Kidney glomerular epithelial cell (primary cell): ENCODE measurements at places on chromosomes 5 and 9.

DNA sequence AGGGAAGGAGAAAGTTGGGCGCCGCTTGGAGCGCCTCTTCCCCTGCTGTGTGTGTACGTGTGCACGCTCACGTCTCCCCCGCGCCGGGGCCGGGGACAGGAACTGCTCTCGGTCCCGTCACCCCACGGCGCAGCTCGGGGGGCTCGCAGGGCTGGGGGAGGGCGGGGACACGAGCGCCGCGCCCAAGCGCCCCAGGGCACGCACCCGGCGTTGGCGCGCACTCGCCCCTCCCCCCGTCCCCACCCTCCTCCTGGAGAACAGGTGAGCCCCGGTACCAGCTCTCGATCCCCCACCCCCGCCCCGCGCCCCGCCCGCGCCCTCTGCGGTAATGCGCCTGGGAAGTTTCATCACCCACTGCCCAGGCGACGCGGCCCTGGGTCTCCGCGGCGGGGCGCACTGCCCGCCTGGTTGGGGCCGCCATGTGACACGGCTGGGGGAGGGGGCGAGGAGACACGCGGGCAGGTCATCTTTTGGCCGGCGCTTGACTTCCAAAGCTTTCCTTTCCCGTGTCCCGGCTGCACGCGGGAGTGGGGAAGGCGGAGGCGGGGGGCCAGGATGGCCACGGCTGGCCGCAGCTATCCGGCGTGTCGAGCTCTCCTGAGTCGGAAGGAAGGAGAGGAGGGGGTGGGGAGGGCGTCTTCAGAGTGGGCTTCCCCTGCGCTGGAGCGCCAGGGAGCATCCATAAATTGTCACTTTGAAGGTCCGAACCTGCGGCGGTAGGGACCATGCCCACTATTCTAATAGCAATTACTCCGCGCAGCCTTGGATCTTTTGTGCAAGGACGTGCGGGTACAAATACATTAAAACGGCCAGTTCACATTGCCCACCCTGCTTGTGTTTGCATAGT lies 1.5 kb upstream of the STC2 start:
- DNase-seq = no peak

DNA sequence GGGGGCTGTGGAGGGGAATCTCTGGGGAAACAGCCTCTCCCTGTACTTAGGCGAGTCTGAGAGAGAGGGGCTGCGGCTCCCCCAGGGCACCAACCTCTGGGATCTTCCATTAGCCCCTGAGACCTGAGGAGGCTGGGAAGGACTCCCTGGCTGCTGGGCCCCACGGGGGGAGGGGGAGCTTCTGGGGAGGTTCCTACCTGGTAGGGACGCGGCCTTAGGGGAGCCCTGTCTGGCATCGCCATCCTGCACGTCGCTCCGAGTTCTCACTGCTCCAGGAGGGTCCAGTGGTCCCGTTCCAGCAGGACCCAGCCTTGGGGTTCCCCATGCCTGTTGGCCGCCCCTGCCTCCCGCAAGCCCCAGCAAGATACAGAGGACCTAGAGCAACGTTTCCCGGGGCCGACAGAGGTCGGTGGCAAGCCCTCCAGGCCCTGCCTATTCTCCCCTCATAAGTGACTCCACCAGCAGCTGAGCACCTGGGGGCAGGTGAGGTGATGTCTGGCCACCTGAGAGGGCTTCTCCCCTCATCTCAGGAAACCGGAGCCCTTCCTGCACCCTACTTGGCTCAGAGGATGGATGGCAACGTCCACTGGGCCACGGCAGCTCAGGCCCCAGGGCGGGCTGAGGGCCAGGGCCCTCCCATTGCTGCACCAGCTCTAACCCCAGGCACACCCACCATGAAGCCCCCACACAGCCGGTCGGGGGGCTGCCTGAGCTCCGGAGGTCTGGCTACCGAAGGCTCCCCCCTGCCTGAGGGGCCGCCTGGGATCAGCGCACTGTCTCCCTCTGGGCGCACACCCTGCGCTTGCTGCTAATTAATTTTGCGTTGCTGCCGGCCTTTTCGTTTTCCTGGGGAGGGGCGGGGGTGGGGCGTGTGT lies 22.5 kb downstream of the TPPP start:
- DNase-seq = no peak

GRCh38 chr9:121558473-121558872 lies 58.8 kb upstream of the GGTA1 start:
- no peak for DNase-seq

- DNase-seq = peak; percentile 37
These were observed 21.1 kb downstream of the TNPO1 start for GRCh38 chr5:72837524-72838096.

DNA sequence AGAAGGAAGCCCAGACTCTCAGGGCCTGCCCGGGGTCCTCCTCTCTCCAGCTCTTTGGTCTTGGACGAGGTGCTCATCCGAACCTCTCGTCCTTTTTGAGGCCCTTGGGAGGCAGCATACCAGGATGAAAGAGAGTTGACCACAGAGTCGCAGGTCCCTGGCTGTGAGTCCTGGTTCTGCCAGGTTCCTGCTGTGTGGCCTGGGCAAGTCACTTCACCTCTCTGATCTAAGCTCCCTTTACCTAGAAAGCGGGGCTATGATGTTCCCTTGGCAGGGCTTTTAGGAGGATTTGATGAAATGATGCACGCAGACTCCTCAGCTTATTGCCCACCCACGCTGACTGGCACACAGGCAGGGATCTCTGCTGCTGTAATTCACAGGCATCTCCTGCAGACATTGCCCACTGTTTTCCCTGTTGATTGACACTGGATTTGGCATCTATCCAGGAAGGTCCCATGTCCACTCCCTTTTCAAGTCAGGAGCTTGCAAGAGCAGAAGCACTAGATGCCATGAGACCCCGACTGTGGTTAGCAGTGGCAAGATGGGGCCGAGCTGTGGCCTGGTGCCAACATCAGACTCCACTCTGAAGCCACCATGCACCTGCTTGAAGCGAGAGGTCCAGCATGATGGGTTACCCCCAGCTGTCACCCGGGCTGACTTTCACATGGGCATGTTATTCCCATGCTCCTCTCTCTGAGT lies 71.5 kb downstream of the MACROH2A1 start:
- no peak for DNase-seq

DNA sequence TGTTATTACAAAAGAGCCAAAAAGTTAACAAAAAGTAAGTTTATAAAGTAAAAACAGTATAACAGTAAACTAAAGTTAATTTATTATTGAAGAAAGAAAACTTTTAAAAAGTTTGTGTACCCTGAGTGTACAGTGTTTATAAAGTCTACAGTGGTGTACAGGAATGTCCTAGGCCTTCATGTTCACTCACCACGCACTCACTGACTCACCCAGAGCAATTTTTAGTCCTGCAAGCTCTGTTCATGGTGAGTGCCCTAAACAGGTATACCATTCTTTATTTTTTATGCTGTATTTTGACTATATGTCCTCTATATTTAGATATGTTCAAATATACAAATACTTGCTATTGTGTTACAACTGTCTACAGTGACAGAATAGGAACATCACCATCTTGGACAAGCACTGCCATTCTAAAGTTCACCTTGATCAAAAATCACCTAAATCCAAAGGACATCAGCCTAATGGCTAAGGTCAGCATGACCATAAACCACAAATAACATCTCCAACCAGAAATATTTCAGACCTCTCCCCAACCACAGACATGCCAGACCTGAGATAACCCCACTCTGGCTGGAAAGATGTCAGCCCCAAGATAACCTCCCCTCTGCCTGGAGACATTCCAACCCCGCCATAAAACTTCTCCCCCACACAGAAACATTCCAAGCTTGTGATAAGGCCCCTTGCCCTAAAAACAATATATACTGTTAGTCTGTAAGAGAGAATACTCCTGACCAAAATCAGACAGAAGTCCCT lies 56.1 kb downstream of the AGXT2 start:
- peak; percentile 35 for DNase-seq

- DNase-seq = no peak
These were observed 96.3 kb downstream of the ZNF608 start for GRCh38 chr5:124650147-124650561.

DNA sequence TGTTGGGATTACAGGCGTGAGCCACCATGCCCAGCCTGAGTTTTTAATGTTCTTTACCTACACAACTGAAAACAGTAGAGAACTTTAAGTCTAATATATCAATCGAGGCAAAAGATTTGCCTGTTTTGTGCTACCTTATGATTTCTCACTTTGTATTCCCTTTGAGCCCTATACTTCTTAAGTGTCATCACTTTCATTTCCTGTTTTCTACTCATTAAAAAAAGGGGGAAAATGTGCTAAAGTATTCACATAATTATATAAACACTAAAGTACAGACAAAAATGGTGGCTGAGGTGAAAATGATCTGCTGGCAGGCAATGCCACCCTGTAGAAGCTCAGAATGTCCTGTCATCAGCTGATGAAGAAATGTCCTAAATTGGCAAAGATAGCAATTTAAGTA lies 23.6 kb downstream of the ATG10 start:
- DNase-seq = no peak

DNA sequence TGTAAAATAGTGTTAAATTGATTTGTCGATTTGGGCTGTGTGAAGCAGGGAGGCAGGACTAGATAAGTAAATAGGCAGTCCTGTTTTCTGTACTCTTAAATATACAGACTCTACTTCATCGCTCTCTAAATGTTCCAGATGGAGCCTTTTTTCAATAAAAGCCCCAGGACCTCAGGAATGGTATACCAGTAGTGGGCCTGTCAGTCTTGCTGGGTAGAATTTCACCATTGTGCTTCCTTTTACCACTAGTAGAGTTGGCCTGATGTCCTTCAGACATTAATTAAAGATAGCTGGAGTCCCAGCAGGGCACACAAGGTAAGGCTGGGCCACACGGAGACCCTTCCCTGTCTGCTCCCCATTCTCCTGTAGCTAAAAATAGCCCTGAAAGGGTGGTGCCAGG lies 6.0 kb downstream of the SNX18 start:
- DNase-seq = no peak

DNA sequence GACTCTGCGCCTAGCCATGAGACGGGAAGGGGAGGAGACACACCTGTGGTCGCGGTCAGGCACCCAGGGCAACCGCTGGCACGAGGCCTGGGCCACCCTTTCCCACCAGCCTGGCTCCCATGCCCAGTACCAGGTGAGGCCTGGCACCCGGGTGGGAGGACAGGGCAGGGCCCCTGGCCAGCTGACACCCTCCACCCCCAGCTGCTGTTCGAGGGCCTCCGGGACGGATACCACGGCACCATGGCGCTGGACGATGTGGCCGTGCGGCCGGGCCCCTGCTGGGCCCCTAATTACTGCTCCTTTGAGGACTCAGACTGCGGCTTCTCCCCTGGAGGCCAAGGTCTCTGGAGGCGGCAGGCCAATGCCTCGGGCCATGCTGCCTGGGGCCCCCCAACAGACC lies 5.0 kb downstream of the MAMDC4 start:
- DNase-seq = no peak

DNA sequence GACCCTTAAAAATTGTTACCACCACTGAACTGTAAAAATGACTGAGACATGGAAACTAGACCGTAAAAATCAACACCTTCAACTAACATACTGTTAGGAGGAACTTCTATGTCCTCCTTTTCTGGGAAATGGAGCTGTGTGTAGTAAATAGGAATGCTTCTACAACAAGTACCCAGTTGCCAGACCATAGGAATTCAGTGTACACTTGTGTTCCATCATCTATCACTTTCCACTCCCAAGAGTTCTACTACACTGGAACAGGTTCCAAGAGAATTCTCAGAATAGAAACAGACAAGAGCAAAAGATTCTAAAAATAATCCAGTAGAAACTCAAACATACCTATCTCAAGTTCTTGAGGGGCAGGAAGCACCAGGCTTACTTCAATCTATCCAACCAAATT lies 23.6 kb downstream of the UBAP2 start:
- DNase-seq = no peak

DNA sequence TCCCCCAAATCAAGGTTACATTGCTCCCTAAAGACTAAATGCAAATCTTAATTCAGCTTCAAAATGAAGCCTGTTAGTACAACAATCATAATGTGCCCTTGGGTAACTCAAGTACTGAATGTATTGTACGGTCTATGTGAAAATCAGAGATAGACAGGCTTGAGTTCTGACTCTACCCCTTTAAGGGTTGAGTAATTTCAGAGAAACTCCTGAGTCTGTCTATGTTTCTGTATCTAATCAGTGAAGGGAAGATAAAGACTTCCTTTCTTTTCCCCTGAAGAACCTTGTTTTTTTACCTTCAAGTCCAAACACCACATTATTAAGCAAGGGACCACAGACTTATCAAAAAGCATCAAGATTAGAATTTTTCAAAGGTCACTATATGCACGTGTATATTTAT lies 108.2 kb downstream of the MPDZ start:
- peak; percentile 44 for DNase-seq

GRCh38 chr5:2674456-2674855 lies 77.0 kb downstream of the IRX2 start:
- DNase-seq = no peak

DNA sequence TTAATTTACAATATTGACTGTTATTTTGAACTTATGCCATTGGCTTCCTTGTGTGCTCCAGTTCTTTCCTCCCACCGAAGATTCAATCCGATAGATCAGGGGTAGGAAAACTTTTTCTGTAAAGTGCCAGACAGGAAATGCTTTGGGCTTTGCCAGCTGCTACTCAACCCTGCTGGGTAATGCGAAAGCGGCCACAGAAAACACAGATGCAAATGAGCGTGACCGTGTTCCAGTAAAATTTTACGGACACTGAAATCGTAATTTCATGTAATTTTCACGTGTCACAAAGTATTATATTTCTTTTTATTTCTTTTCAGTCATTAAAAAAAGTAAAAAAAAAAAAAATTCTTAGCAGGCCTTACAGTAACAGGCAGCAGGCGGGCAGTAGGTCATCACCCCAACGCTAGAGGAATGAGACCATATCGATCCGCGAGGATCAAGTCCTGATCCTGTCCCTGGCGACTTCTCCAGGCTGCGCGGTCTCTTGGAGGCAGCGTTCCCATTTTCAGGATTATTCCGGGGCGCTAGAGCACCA lies 599 bp downstream of the NMRK1 start:
- peak; percentile 40 for DNase-seq

- DNase-seq = no peak
These were observed 1.0 kb downstream of the FAM221B start for GRCh38 chr9:35827486-35827885.

DNA sequence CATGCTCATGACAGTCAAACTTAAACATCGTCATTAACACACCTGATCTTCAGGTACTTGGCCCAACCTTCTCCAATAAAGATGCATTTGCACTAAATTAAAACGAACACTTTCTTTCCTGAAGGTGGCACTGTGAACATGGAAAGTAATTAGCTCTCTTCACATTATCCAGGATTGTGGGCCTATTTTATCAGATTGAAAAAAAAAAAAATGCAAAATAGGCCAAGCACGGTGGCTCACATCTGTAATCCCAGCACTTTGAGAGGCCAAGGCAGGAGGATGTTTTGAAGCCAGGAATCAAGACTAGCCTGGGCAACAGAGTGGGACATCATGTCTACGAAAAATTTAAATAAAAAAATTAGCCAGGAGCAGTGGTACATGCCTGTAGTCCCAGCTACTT lies 14.4 kb upstream of the CDC20B start:
- DNase-seq = peak; percentile 5
